ENCODE measurements at places on chromosomes 4 and X.
A peak's percentile ranks its signal among the peaks of the same experiment; 100 is the strongest.

- DNase-seq, result no peak
Measured at GRCh38 chrX:143486105-143486504, 31.2 kb downstream of the SPANXN3 start.

GRCh38 chr4:54498661-54499111, 159.1 kb upstream of the KIT start:
- DNase-seq, result no peak

DNA sequence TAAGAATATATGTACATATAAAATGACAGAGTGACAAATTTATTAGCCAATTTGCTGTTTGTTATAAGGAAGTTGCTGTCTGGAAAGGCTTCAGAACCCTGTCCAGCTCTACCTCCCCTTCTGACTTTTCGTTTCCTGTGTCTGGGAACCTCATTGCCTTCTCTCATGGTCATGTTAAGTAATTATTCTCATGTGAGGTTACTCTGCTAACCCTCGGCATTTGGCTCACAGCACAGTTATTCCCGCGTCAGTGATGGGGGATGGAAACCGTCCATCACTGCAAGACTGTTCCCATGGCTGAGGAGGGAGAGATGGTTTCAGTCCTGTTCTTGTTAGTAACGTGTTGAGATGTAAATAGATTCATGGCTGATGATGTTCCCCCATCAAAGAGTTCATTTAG, 11.9 kb downstream of the EDNRA start:
- DNase-seq, result no peak

DNA sequence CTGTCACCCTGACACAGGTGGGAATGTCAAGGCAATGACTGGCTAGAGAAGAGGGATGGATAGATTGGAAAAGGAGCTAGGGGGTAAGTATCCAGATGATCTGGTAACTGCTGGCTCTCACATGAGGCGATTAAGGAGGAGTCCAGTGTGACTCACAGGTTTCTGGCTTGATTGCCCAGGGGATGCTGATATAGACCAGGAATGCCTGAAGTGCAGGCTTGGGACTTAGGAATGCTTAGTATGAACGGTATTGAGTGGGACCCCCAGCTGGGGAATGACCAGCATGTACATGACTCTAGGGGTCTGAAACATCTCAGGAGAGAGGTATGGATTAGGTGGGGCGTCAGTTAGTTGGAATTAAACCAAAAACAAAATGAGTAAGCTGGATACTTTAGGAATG, 65.8 kb upstream of the PRPS1 start:
- DNase-seq, result no peak

DNA sequence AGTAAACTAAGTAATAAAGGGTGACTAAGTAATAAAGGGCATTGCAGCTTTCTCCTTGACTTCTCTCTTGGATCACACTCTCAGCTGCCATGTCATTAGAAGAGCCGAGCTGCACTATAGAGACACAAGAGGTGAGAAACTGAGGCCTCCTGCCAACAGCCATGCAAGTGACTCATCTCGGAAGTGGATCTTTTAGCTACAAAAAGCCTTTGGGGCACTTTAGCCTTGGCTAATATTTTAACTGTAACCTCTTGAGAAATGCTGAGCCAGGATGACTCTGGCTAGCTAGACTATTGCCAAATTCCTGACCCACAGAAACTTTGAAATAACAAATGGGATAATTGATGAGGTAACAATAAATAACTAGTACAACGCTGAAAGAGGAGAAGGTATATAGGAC, 1.5 kb upstream of the NEIL3 start:
- DNase-seq, result no peak

- DNase-seq, result no peak
Measured at GRCh38 chr4:32455231-32455630, 1735.1 kb downstream of the PCDH7 start.

DNA sequence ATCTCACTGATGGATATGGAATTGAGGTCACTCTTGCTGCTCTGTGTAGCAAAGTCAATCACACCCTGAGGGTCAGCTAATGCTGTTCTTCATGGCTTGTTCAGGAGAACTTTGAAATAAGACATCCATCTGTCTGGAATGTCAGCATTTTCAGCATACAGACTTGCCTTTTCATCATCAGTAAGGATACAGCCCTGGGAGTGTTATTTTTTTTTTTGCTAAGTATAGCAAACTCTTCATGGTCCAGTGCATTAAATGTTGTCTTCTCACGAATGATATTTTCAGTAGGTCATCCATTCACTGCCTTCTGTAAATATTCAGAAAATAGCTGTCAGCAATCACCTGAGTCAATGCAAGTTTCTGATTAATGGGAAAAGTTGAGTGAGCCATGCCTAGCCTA, 268.8 kb upstream of the SMIM31 start:
- no peak for DNase-seq

GRCh38 chrX:151815398-151815797, 80.9 kb downstream of the CNGA2 start:
- no peak for DNase-seq

GRCh38 chr4:95219109-95219508, 329.7 kb downstream of the UNC5C start:
- DNase-seq, result no peak

DNA sequence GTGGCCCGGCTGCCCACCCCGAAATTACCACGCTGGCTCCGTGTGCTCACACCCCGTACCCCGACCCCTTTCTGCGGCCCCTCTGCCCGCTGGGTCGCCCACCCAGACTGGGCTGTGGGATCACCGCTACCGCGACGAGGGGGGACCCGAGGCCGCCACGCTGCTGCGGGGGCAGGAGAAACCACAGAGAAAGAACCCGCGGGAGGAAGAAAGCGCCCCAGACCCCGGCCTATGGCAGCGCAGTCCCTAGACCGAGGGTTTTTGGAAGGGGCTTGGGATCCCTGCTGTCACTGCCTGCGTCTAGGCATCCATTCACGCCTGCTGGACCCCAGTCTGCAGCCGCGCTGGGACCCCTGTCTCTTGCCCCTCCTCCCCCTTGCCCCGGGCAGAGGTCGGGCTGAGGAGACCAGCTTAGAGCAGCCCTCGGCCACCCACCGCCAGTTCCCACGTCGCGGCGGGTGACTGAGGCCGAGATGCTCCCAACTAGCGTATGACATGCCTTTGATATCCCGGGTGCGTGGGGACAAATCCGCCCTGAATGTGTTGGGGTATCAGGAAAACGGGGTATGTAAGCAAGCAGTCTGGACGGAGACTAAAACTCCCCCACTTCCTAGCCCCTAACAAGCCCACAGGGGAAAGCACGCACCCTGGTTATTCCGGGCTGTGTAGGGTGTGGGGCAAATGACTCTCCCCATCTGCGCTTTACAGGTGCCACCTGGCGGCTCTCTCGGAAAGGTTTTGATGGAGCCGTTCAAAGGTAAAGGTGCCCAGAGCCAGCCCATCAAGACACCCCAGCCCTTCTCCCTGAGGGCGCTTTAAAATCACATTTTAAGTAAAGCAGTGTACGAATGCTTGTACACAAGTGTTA, 862 bp upstream of the INPP4B start:
- peak; percentile 55 for DNase-seq

- no peak for DNase-seq
Measured at GRCh38 chr4:10086506-10087120, 30.0 kb downstream of the WDR1 start.

GRCh38 chr4:148069895-148070178, 337.9 kb downstream of the ARHGAP10 start:
- no peak for DNase-seq

DNA sequence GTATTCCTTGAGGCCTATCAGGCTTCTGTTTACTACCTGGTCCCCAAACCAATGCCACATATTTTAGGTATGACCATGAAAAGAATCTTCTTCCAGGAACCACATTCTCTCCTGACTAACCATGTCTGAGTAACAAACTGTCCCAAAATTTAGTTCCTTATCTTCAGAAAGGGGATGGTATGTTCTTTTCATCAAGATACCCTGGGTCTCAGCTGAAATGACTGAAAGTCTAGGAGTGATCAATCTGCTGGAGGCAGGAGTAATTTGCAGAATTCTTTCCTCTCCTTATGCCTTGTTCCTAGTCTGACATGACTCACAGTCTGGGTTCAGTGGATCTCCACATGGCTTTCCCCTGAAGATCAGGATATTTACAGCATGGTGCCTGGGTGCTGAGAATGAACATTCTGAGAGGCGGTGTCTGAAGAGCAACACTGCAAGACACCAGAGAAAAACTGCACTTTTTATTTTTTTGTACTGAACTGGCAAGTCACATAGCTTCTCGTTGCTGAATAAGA, 665.5 kb downstream of the TLL1 start:
- DNase-seq, result no peak

- no peak for DNase-seq
Measured at GRCh38 chr4:114364857-114365256, 233.8 kb upstream of the UGT8 start.

- DNase-seq, result no peak
Measured at GRCh38 chr4:153931804-153932203, 142.9 kb upstream of the SFRP2 start.

- DNase-seq, result no peak
Measured at GRCh38 chrX:152197465-152197864, 59.1 kb upstream of the MAGEA10 start.
